ENCODE measurements at places on chromosomes 2 and 18.

GRCh38 chr2:134145519-134145918 lies 108.4 kb upstream of the MGAT5 start:
- DNase-seq: no peak

GRCh38 chr2:38740851-38741731 lies 10.1 kb downstream of the SRSF7 start:
- peak; percentile 26 for DNase-seq

GRCh38 chr2:44130441-44130840 lies 38.2 kb upstream of the PPM1B start:
- DNase-seq: no peak

DNA sequence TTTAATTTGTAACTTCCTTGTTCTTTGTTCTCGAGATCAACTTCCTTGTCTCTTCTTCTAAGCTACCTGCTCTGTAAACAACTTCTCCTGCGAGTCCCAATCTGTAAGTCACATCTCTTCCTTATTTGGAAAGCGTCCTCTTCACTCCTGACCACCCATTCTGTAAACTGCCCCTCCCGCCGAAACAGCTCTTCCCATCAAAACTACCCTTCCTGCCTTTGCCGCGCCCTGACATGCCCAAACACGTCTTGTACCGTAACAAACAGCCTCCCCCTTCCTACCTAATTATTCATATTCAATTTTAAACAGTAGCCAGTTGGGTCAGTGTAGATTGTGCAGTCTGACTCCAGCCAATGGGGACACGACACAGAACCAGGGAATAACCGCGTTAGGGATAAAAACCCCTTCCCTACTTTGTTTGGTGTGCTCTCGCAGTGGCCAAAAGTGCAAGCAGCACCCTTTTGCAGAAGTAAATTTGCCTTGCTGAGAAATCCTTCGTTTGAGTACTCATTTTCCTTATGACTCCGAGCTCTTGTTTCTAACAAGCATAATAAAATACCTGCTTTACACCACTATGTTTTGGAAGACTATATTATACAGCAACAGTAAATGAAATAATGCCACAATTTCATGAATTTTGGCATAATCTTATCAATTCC lies 39.8 kb downstream of the PIAS2 start:
- no peak for DNase-seq

- no peak for DNase-seq
Measured at GRCh38 chr2:8632755-8633154, 49.1 kb upstream of the ID2 start.

- no peak for DNase-seq
Measured at GRCh38 chr2:218816561-218817011, 15.0 kb downstream of the PRKAG3 start.

GRCh38 chr2:8234253-8234652 lies 447.6 kb upstream of the ID2 start:
- no peak for DNase-seq

DNA sequence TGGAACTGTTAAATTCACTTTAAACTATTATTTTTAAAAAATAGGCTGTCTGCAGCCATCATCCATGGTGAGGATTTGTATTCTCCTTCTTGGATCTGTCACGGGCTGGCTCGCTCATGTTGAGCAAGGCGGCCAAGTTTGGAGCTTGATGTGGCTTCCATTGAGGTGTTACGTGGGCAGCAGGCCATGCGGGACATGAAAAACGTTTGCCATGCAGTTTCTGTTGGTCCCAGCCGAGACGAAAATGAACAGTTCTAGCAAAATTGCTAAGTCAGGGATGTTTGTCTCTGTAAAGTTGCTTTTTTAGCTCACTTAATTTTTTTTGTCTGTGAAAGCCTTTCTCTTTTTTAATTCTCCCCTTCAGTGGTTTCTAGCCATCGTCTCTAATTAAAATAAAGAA lies 70.2 kb upstream of the MGAT5 start:
- DNase-seq: no peak

GRCh38 chr2:219476652-219477151 lies 22.0 kb upstream of the GMPPA start:
- no peak for DNase-seq

GRCh38 chr18:519019-519879 lies 18.7 kb upstream of the COLEC12 start:
- no peak for DNase-seq

DNA sequence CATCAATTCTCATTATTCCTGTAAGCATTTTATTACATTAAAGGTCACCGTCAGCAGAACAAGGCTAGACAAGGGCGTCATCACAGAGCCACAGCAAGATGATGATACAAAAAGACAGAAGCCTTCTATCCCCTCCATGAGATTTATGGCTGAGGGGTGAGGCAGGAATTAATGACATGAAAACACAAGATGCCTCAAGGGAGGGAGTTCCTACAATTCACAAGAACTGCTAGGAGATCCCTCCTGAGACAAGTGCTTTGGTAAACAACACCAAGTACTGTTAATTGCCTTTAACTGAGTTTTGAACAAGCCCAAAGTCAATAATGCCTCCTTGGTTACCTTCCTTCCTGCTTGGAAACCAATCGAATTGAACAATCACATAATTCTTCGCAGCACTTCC lies 14.1 kb downstream of the ADD2 start:
- no peak for DNase-seq

GRCh38 chr2:206555721-206556120 lies 86.6 kb upstream of the FAM237A start:
- no peak for DNase-seq

GRCh38 chr2:175855794-175856453 lies 146.1 kb downstream of the LNPK start:
- no peak for DNase-seq

DNA sequence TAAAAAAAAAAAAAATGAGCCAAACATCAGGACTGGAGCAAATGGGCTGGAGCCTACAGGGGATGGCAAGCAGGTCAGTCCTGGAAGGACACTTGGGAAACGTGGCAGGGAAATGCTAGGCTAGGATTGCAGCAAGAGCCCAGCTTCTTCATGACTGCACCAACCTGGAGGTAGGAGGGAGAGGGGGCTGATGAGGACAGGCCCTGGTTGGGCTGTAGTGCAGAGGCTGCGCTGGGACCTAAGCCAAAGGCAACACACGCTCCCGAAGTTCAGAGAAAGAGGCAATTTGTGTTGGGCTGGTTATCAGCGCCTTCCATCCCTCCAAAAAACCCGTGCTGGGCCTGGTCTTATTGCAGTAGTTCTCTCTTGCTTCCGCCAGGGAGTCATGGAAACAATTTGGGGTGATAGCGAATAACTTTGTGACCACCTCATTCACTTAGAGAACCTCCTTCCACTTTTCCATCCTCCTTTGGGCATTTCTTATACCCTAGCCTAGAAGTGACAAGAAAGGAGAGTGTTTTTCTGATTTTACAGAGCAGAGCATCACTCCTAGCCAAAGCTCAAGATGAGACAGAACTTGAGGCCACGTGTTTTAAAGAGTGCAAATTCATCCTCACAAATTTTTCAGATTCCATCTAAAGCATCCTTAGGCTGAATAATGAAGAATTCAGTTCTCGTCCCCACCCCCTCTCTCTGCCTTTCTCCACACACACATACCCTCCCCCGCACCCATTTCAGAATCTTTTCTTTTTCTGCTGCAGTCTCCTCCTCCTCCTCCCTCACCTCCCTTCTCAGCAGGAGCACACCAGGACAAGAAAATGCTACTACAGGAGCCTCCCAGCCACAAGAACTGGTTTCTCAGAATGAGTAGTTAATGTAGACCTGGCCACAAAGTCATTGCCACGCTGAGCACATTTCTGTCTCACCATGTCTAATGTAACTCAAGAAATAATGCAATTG lies 82.5 kb upstream of the STPG4 start:
- peak; percentile 58 for DNase-seq

DNA sequence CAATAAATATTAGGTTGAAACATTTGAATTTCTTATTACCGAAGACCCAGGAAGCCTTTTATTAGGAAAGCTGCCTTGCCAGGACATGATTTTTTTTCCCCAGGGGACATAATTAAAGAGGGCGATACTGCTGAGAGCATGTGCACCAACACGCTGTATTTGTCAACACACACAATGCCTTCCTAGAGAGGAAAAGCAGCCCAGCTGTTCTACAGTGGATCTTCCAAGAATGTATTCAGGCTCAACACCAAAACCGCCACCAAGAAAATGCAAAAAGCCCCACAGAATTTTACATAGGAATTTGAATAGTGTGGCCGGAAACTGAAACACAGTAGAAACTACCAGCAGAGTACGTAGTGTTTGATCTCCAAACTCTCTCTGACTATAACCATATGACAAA lies 320.4 kb downstream of the DLGAP1 start:
- no peak for DNase-seq

DNA sequence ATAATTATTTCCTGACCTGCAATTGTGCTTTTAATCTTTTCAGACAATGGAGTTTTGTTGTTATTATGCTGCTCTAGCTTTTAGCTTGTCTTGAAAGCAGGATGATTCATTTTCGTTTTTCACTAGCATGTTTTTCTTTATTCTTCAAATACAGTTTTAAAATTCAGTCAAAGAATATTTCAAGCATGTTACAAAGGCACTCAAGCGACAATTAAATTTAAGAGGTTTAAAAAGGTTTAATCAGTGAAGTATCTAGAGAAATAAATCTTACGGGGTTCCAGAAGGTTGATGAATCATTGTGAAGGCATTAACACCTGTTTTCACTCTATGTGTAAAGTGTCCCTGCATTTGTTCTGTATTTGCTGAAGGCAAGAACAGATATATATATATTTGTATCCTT lies 390.7 kb upstream of the TMEFF2 start:
- no peak for DNase-seq

- DNase-seq: no peak
Measured at GRCh38 chr2:162063281-162063680, 10.7 kb downstream of the DPP4 start.

GRCh38 chr2:46717344-46718121 lies 198.1 kb downstream of the MCFD2 start:
- DNase-seq: no peak

- DNase-seq: no peak
Measured at GRCh38 chr2:12507295-12507694, 209.4 kb upstream of the TRIB2 start.

GRCh38 chr2:63763391-63763941 lies 78.2 kb upstream of the UGP2 start:
- no peak for DNase-seq

DNA sequence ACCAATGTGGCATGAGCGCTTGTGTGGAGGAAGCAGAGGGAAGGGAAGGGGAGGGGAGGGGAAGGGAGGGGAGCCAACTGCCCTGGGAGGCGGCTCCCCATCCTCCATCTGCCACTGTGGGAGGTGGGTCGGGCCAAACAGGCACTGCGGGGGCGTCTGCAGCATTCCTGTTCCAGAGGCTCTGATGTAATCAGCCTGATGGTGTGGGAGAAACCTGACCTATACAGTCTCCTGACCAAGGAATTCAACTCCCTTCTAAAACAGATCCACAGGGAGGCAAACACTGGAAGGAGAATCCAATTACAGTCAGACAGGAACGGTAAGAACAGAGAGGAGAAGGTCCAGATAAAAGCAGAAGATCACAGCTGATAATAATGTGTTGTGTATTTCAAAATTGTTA lies 88.8 kb downstream of the CD8B2 start:
- DNase-seq: no peak

DNA sequence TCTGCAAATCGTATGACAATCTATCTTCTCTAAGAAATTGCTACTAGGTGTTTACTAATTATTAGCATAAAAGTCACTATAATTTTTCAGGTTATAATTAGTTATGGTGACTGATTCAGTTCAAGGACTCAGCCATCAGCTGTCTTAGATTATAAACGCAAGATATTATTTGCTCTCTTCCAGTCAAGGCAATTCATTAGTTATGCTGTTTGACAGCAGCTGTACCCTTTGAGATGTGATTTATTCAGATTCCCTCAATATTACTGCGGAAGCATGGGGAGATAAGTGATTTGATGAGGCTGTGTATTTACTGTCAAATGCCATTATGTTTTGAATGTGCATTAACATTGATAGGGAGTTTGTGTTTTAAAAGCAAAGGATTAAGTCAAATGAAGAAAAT lies 558.9 kb upstream of the FSIP2 start:
- DNase-seq: no peak

DNA sequence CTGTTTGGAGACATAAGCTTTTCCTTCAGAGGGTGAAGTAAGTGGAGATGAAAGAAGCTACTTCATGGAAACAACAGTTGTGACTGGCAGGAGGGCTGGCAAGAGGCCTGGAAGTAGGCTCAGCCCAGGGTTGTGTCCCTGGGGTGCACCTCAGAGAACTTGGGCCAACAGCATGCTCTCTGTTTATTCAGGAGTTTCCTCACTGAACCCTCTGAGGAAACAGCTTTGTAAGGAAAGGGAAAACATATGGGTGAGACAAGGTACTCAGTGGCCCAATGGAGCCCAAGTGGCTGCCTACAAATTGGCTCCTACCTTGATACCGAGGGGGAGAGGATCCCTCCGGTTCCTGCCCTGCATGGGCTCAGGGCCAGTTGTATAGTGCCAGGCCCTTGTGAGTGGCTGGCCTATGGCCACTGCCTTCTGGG lies 115.5 kb upstream of the ITGA6 start:
- no peak for DNase-seq

DNA sequence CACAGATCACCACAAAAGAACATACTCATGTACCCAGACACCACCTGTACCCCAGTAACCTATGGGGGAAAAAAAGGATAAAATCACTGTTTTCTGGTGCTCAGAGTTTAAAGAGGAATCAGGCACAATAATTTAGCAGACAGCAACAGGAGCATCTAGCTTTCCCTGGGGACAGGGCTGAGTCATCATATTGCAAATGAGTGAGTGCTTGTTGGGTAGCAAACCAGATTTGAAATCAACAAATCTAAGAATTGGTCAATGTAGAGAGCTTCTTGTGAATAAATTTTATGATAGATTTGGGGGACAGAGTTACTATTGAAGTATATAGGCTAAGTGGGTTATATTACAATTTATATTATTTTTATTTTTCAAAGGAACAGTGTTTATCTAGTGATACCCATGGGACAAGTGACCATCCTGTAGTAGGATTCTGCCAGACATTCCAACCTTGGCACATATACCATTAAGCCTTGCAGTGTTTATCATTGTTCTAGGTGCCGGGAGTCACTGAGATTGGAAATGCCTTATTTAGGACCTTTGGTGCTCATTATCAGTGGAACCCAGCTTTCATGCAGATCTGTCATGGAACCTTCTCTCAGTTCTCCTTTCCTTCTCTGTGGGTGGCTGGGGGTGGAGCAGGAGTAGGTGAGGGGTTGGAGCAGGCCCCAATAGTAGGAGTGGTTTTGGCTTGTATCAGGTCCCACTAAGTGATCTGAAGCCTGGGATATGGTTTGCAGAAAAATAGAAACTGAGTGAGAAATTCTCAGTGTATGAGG lies 117.2 kb downstream of the CERS6 start:
- no peak for DNase-seq

GRCh38 chr2:120763931-120764330 lies 28.3 kb downstream of the GLI2 start:
- DNase-seq: no peak

GRCh38 chr2:120305296-120305695 lies 40.6 kb upstream of the INHBB start:
- peak; percentile 46 for DNase-seq

DNA sequence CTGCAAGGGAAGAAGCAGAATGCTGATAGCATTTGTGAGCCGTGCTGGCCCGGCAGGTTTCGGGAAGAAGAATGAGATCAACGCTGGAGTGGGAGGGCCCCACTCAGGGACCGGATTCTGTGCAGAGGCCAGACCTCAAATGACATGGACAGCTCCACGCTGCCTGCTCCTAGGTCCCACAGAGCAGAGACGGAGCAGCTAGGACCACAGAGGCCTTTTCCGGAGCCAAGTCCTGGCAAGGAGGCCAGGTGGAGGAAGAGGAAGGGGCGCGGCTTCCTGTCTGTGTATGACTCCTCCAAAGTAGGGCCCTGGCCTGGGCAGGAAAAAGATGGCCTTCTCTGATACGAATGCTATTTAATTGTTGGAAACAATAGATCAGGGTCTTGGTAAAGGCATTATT lies 139.9 kb downstream of the LRRC30 start:
- DNase-seq: no peak

GRCh38 chr18:62959481-62959880 lies 244.1 kb downstream of the PHLPP1 start:
- no peak for DNase-seq
